ENCODE measurements at places on chromosomes 16 and 17.

DNA sequence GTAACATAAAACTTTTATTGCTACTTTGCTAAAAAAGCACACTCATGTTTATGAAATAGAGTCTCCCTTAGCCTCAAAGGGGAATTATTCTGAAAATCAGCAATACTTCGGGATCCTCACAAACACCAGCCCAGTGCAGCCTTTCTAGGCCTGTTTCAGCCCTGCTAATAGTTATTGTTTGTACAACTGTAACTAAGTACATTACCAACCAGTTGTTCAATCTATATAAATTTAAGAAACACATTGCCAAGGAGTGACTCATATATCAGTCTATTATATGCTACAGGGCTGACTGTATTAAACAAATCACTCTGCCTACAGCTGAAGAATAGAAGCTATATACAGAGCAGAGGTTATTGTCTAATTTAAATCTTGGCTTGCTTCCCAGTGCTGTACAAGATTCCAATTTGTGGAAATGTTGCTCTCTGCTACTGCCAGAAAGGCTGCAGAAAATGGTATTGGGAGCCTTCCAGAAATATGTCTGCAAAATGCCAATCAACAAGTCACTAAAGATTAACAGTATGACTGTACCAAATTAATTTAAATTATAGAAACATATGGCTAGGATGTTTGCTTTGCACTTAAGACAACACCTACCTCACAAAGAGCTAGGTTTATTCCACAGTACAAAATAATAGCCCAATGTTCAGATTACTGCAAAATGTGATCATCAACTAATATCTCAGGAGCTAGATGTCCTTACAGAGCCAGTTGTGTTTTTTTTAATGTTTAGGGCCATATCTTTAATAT, 49.7 kb downstream of the TOX3 start:
- no peak for DNase-seq

- peak; percentile 68 for DNase-seq
These were observed 6.8 kb downstream of the MPG start for GRCh38 chr16:84718-85406.

GRCh38 chr16:76164970-76165558, 112.1 kb upstream of the CNTNAP4 start:
- DNase-seq = no peak

GRCh38 chr16:84782846-84783245, 36.9 kb upstream of the CRISPLD2 start:
- no peak for DNase-seq

DNA sequence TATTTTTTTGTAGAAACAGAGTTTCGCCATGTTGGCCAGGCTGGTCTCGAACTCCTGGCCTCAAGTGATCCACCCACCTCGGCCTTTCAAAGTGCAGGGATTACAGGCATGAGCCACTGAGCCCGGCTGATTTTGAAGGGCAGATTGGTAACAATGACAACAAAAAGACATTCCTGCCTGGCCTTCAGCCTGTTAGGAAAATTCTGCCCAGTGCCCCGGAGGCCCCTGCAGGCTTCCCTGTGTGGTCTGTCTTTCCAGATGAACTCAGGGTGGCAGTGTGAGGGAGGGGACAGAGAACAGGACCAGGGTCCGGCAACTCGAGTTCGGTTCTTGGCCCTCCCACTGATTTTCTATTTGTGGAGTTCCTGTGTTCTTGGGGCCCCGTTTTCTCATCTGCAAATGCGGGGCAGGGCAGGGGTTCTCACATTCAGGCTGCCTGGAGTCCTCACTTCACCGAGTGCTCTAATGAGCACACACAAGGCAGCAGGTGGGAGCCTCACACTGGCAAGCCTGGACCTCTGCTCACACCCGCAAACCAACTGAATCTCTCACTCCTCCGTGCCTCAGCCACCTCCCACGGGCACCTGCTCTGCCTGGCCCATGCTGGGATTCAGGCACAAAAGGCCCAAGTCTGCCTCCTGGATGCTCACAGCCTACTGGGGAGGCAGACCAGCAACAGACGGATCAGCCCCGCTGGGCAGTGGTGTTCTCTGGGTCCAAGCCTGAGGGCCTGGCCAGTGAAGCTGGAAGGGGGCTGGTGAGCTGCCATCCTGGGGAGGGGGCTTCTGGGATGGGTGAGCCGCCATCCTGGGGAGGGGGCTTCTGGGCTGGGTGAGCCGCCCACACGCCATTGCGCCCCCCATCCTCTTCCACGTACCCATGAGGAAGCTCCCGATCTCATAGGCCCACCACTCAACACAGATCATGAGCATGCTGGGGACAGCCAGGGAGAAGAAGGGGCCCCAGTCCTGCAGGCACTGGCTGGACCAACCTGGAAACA, 10.3 kb downstream of the SLC47A2 start:
- no peak for DNase-seq

GRCh38 chr17:38917259-38917658, 8.2 kb upstream of the LASP1NB start:
- DNase-seq = peak; percentile 16

DNA sequence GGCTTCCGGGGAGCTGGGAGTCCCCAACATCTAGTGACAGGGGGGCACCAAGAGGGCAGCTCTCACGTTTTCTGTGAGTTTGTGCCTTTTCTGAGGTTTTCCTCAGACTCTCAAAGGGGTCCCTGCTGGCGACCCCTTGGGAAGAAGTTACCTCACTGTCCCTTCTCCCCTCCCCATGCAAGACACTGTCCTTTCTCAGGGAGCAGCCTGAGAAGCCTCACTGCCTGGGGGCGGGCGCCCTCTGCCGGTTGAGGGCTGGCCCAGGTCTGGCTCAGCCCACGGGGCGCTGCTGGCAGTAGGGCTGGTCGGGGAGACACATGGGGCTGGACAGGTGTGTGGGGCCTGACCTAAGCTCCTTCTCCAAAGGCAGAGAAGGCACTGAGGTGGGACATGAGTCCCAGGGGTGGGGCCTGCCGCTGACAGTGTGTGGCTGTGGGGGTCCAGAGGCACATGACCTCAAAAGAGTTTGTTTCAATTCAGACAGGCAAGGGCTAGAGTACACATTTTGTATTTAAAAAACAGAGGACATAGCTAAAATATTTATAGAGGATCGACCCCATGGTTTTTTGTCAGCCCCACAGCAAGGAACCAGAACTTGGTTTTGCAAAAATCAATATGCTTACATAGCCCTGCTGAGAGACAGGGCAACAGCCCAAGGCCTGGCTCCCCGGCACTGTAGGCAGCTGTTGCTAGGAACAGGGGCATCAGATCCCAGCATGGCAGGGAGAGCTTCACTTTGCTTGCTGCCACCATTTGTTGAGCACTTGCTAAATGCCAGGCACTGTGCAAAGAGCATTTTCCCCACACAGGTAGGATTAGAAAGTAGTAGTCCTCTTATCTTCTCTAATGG, 18.5 kb upstream of the ALDH3A1 start:
- DNase-seq = peak; percentile 59

DNA sequence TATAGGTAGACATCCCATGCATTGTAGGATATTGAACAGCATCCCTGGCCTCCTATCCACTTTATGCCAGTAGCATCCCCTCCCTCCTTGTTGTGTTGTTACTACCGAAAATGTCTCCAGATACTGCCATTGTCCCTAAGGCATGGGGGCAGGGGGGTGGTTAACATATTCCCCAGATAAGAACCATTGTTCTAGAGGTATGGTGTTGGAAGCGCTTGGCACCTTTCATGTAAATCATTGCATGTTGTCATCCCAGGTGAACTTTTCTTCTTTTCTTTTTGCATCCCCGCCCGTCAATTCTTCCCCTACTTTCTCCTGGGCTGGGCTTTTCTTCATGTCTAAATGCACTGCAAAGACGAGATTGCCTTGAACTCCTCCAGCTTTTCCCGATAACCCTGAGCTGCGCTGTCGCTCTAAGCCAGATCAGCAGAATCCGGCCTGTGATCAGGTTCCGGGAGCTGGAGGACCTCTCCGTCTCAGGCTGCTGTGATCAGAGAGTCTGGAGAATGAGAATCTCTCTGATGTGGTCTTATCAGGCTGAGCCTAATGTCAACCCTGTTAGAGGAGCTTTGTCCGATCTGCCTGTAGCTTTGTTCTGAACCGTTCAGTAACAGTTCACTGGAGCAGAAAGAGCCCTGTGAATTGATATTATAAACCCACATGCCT, 76.2 kb downstream of the RBFOX1 start:
- DNase-seq = no peak

DNA sequence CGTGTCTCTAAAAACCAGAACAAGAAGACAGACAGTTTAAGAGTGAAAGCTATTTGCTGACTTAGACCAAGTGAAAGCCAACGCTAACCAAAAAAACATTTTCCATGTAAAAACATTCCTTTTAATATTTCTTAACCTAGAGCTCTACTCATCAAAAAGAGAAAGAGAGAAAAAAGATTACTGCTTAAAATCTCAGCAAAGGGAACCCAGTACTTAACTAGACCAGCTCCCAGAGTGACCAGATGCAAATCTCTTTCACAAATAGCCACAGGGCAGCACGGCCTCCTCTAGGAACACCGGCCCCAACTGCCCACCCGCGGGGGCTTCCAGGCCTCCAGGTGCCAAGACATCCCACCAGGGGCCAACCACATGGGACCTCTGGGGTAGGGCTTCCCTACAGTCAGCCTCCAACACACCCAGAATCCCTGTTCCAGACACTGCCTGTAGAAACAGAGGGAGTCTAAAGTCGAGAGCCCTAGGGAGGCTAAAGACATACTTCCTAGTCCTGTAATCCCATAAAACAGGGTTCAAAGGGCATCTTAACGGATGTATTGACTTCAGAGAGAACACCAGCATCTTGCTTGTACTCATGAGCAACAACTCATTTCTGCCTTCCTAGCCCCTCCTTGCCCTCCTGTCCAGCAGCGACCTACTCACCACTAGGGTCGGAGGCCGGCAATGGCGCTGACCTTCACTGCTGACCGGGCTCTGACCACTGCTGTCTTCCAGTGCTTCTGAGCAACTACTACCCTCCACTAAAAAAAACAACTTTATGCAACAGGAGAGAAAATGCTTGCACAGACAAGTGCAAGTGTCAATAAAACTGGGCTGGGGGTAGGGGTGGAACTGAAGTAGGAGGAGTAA, 21.3 kb downstream of the ZCCHC14 start:
- DNase-seq = no peak

DNA sequence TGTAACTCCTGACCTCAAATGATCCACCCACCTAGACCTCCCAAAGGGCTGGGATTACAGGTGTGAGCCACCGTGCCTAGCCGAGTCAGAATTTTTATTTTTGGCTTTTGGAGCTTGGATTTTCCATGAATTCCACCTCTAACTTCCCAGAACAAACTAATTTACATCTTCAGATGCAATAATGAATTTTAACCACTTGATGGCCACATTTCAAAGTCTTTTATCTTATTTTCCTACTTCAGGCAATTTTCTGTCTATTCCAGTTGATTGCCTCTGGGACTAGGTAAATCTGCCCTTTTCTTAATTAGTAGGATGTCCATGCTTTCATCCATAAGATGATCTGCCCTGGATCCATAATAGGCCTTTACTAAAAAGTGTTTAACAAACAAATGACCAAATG, 156.4 kb upstream of the ANKFN1 start:
- DNase-seq = no peak

DNA sequence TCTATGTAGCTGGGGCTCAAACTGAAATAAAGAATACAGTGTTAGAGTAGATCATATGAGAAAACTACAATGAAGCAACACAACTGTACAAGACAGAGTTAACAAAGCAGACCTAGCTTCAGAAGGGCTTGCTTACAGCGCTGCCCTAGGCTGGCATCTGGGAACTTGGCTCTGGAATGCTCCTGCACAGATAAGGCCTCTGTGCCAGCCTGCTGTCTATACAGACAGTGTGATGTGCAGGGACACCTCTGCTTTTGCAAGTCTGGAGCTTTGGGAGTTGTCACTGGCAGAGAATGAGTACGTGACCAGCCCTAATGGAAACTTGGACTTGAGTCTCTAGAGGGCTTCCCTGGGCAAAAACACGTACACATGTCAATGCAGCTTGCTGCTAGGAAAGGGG, 32.1 kb upstream of the SLC38A8 start:
- no peak for DNase-seq

- DNase-seq = no peak
These were observed 65.2 kb upstream of the SIAH1 start for GRCh38 chr16:48450367-48450766.

DNA sequence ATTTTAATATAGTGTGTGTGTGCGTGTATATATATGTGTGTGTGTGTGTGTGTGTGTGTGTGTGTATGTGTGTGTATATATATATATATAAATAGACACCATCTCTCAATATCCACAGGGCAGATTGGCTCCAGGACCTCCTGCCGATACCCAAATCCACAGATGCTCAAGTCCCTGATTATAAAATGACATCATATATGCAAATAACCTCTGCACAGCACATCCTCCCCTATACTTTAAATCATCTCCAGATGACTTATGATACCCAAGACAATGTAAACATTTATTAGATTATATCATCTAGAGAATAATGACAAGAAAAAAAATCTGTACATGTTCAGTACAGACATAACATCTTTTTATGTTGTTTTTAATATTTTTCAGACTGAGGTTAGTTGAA, 7.8 kb downstream of the DUSP3 start:
- DNase-seq = no peak

DNA sequence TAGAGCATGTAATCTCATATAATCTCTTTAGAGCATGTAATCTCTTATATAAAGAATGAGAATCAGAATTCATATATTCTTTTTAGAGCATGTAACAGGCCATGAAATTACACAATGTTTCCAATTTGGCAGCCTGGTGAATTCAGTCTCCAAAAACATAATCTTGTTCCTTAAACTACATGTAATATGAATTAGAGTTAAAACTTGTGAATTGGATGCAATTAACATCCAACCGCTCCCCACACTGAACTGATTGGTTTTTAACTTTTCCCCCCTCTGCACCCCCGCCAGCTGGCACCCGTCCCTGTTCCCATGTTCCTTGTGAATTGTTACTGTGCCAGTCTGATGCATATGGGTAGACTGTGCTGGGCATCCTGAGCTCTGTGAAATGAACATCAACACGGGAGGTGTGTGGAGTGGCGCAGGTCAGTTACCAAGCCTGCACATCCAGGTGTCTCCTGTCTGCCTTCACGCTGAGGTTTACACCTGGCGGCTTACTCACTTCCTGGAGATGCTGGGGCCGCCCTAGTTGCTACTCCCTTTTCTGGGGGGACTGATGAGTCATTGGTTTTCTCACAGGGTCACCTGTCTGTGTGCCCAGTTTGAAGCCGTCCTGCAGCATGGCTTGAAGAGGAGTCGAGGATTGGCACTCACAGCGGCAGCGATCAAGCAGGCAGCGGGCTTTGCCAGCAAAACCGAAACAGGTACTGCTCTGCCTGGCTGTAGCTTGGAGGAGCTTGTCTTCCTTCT, 50.4 kb downstream of the SNX29 start:
- DNase-seq = no peak
